ENCODE measurements at places on chromosomes 13 and 19.

- DNase-seq, result peak; percentile 32
Observed at GRCh38 chr13:100464006-100464405, 124.6 kb downstream of the GGACT start.

DNA sequence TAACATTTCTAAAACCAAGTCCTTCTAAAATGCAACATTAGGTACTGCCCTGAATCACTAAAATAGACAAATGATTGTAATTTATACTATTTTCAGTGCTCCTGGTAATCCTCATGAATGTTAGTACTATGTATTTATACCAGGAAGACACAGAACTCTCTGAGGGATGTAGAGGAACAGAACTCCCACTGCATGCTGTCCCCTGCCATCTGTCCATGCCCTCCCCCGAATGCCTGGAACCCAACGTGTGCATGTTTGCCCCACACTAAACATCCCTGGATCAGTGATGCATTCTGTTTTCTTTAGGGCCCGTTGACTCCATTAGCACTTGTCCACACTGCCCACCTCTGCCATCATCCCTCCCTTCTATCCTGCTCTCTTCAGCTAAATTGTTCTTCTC, 26.5 kb downstream of the ENOX1 start:
- DNase-seq, result no peak

- no peak for DNase-seq
Observed at GRCh38 chr13:39349391-39349960, 253.5 kb downstream of the LHFPL6 start.

- DNase-seq, result no peak
Observed at GRCh38 chr19:21581646-21582240, 76.3 kb downstream of the ZNF429 start.

DNA sequence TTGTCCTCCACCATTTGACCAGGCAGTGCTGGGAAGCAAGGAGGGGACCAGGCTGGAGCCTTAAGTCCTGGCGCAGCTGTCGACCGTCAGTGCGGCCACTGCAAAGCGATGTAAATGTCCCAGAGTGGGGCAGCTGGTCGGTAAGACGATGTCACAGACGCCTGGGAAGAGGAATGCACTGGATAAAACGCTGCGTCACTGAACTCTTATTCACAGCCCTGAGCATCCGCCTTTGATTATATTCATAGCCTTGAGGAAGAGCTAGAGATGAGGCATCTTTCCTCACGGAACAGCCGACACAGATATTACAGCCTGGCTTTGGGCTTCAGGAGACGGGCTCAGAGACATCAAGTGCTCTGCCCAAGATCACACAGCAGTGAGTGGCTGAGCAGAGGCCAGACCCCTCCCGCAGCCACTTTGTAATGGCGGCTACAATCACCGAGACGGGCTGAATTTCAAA, 17.6 kb upstream of the TUBGCP3 start:
- peak; percentile 19 for DNase-seq

Measured in fibroblast of skin of right biceps (primary cell).